Femur (tissue), 1 donor: ENCODE measurements at places on chromosomes 5 and 9.

GRCh38 chr5:103433211-103433610, 129.4 kb downstream of the NUDT12 start:
- no peak for DNase-seq

GRCh38 chr9:136799854-136800657, 3.9 kb downstream of the CCDC183 start:
- peak; percentile 79 for DNase-seq

GRCh38 chr9:76591256-76591950, 132.4 kb downstream of the GCNT1 start:
- DNase-seq, result no peak

DNA sequence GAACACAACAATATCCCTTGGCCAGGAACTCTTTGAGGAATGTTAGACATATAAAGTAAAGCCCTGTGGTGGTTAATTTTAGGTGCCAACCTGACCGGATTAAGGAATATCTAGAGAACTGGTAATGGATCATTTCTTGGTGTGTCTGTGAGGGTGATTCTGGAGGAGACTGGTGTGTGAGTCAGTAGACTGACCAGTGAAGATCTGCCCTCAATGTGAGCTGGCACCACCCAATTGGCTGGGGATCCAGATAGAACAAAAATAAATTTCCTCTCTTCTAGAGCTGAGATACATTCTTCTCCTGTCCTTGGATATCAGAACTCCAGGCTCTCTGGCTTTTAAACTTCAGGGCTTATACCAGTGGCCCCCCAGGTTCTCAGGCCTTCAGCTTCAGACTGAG, 56.2 kb upstream of the TNPO1 start:
- no peak for DNase-seq

GRCh38 chr5:40554813-40555212, 124.9 kb upstream of the PTGER4 start:
- DNase-seq, result no peak

GRCh38 chr5:77304388-77304787, 93.9 kb downstream of the PDE8B start:
- no peak for DNase-seq
